HAP-1 (cell line): ENCODE measurements at places on chromosomes 11 and 22.

- DNase-seq = no peak
These were observed 42.2 kb downstream of the FLI1 start for GRCh38 chr11:128735935-128736605.

- DNase-seq = no peak
These were observed 256.5 kb downstream of the MN1 start for GRCh38 chr22:27545085-27545484.

DNA sequence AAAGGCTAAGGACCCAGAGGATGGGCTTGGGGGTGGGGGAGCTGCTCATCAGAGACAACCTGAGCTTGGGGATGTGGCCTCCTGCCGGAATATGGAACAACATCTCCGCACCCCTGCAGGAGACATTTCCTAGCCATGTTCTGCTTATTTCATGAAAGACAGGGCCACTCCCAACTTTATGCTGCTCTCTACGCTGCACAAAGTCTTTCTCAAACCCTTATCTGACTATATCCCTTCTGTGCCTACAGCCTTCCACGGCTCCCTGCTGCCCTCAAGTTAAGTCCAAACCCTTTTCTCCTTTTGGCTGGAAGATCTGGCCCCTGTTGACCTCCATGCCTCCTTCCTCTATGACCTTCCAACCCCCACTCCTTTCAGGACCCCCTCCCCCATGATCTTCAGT, 562.0 kb downstream of the MN1 start:
- no peak for DNase-seq

GRCh38 chr11:61578819-61579675, 1.8 kb downstream of the SYT7 start:
- DNase-seq = no peak

DNA sequence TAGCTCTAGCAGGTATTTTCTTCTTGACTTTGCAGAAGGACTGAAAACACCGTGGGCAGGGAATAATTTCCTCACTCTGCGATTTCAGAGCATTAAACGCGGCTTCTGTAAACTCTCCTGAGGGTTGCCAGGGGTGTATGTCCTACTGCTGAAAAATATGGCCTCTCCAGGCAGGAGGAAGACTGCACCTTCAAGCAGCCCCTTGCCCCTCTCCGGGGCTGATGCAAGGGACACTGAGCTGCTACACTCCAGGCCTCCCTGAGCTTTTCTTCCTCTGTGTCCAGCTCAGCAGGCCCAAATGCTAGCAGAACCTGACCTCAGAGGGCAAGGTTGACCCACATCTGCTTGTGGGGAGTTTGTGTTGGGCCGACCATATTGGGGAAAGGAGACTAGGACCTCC, 2.2 kb downstream of the CD6 start:
- no peak for DNase-seq

- no peak for DNase-seq
These were observed 17.9 kb upstream of the TENM4 start for GRCh38 chr11:79458709-79459108.

- no peak for DNase-seq
These were observed 65.7 kb upstream of the PHOX2A start for GRCh38 chr11:72309641-72310040.

DNA sequence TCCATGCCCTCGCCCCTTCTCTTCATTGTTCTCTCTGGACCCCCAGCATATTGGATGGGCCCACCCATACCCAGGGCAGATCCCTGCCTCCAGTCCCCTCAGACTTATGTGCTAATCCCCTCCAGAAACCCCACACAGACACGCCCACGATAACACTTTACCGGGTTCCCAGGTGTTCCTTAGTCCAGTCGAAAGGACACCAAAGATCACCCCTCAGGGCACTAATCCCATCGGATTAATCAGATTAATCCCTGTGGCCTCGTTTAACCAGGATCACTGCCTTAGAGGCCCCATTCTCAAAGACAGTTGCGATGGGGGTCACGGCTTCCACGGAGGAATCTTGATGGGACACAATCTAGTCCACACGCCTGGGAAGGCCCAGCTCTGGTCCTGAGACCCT, 80.8 kb downstream of the SHANK2 start:
- no peak for DNase-seq
